Thyroid gland (tissue), 4 donors: ENCODE measurements at places on chromosomes 11 and 22. TPM values are rescaled to one million over a fixed set of nuclear protein-coding genes. Genes with fewer than 3 reads are reported as not detected.

DNA sequence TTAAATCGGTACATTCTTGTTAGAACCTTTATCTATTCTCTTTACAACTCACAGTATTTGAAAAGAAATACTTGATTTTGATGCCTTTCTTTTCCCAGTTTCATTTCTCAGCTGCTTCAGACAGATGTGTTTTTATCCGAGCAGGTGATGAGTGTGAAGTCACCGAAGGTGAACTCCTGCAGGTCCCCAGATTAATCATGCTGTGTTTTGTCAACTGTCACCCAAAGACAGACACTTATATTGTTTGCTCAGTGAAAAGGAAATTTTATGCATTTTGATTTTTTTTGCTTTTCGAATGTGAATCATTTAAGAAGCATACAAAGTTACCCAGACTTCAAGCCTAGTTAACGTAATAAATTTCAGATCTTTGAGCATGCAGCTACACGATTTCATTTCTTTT lies 7.8 kb upstream of the TMPRSS13 start:
- no peaks in the 10 kb centered on the region for H3K27me3 ChIP-seq
- H3K27ac ChIP-seq = no peak overlapping the region
- no peaks in the 10 kb centered on the region for H3K36me3 ChIP-seq
- no peak overlapping the region for H3K4me3 ChIP-seq

- peak; percentile 71 for DNase-seq
- H3K27ac ChIP-seq = peak overlapping the region; percentile 63
- no peaks in the 10 kb centered on the region for H3K36me3 ChIP-seq
- no peaks in the 10 kb centered on the region for H3K27me3 ChIP-seq
- H3K4me3 ChIP-seq = no peak overlapping the region
These were observed 1.9 kb downstream of the POLD4 start for GRCh38 chr11:67351275-67352005.

Gene TECTA
- 6.4 TPM for total RNA-seq

Gene TRPC6
- 14.1 TPM for total RNA-seq

GRCh38 chr22:34096770-34097169 lies 176.5 kb upstream of the LARGE1 start:
- H3K27ac ChIP-seq = no peak overlapping the region
- H3K4me1 ChIP-seq = no peaks in the 10 kb centered on the region
- H3K27me3 ChIP-seq = no peaks in the 10 kb centered on the region
- no peaks in the 10 kb centered on the region for H3K36me3 ChIP-seq
- H3K4me3 ChIP-seq = no peak overlapping the region

GRCh38 chr11:75406338-75406777 lies 7.0 kb downstream of the RPS3 start:
- H3K4me3 ChIP-seq = no peak overlapping the region
- no peaks in the 10 kb centered on the region for H3K27me3 ChIP-seq
- peaks cover 42% of the 10 kb centered on the region for H3K36me3 ChIP-seq

Gene PATE2
- not detected for total RNA-seq

GRCh38 chr11:128609785-128610184 lies 22.4 kb upstream of the ETS1 start:
- peaks cover 8% of the 10 kb centered on the region for H3K4me1 ChIP-seq
- no peaks in the 10 kb centered on the region for H3K36me3 ChIP-seq

- H3K27me3 ChIP-seq = no peaks in the 10 kb centered on the region
- no peaks in the 10 kb centered on the region for H3K36me3 ChIP-seq
- H3K4me3 ChIP-seq = no peak overlapping the region
- H3K4me1 ChIP-seq = no peaks in the 10 kb centered on the region
- H3K27ac ChIP-seq = no peak overlapping the region
- no peak for DNase-seq
These were observed 322.2 kb downstream of the AASDHPPT start for GRCh38 chr11:106399624-106400023.

DNA sequence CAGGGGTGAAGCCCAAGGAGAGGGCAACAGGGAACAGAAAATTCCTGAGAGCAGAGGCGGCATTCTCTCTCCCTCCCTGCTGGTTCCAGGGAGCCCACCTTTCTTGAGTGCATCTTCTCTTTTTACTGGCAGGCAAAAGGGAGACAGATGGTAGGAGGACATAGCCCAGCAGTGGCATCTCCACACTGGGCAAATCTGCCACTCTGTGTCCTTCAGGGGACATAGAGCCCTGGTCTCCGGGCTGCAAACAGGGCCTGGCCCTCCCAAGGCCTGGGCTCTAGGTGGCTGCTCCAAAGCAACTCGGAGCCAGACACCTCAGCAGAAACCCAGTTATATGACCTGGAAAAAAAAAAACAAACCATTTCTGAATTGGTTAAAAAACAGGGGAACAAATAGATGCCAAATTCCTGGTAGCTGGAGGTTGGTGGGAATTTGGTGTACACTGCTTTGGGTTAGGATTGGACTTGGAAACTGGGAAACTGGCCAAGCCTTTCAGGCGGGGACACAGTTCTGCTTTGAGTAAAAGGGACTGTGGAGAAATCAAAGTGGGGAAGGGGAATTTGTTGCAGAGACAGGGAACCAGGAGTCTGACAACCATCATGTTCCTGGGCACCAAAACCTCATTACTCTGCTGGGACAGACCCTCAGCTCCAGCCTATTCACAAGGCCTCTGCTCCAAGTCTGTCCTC lies 23.6 kb upstream of the DKK3 start:
- no peaks in the 10 kb centered on the region for H3K36me3 ChIP-seq
- H3K27ac ChIP-seq = no peak overlapping the region
- H3K27me3 ChIP-seq = no peaks in the 10 kb centered on the region
- H3K4me1 ChIP-seq = peaks cover 3% of the 10 kb centered on the region
- DNase-seq = no peak
- H3K4me3 ChIP-seq = no peak overlapping the region

Gene TP53I11
- total RNA-seq = 31.8 TPM

DNA sequence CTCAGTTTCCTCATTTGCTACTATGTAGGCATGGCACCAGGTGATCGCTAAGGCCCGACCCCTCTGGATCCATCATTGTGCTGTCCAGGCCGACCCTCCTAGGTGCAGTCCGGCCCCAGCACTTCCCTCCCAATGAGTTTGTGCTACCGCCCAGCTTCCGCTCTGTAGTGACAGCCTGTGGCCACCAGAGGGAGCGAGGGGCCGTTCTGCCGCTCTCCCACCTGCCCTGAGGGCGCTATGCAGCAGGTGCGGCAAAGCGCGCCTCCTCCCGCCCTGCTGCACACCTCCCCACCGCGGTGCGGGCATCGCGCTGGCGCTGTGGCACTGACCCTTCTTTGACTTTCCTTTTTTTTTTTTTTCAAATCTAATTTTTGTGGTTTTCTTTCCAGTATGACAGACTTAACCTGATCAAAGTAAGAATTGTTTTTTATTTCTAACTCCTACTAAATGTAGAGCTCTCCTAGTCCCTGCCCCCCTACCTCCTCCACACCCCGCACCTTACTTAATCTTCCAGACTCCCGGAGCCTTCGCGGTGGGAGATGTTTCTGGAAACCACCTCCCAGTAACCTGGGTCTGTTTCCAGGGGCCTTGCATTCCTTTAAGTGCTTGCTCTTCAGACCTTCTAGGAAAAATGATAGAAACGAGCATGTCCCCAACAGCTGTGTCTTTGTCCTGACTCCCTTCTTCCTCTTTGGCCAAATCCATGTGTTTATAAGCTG lies 73.7 kb downstream of the SCN3B start:
- H3K36me3 ChIP-seq = no peaks in the 10 kb centered on the region
- H3K4me3 ChIP-seq = no peak overlapping the region
- H3K27me3 ChIP-seq = no peaks in the 10 kb centered on the region
- H3K4me1 ChIP-seq = peaks cover 4% of the 10 kb centered on the region
- no peak overlapping the region for H3K27ac ChIP-seq
- peak; percentile 71 for DNase-seq

DNA sequence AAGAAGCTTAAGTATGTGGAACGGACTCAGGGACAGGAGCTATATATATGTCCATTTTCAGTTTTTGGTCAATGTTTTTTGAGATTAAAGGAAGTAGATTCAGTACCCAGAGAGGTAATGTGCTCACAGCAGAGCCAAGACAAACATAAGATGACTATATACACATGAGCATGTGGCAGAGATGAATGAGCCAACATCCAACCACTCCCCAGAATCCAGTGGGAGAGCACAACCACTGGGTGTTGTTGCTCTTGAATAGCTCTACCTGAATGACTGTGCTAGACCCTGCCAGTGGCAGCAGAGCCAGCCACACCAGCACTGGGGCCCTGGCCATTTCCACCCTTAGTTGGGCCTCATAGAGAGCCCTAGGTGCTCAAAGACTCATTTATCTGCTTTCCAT lies 10.7 kb upstream of the SYTL2 start:
- H3K4me3 ChIP-seq = no peak overlapping the region
- H3K36me3 ChIP-seq = no peaks in the 10 kb centered on the region
- no peak overlapping the region for H3K27ac ChIP-seq
- DNase-seq = no peak
- H3K4me1 ChIP-seq = no peaks in the 10 kb centered on the region
- H3K27me3 ChIP-seq = no peaks in the 10 kb centered on the region

- H3K4me1 ChIP-seq = peaks cover 22% of the 10 kb centered on the region
- no peaks in the 10 kb centered on the region for H3K27me3 ChIP-seq
- H3K36me3 ChIP-seq = no peaks in the 10 kb centered on the region
- H3K4me3 ChIP-seq = no peak overlapping the region
- no peak for DNase-seq
These were observed 11.8 kb downstream of the ABTB2 start for GRCh38 chr11:34345991-34346480.

DNA sequence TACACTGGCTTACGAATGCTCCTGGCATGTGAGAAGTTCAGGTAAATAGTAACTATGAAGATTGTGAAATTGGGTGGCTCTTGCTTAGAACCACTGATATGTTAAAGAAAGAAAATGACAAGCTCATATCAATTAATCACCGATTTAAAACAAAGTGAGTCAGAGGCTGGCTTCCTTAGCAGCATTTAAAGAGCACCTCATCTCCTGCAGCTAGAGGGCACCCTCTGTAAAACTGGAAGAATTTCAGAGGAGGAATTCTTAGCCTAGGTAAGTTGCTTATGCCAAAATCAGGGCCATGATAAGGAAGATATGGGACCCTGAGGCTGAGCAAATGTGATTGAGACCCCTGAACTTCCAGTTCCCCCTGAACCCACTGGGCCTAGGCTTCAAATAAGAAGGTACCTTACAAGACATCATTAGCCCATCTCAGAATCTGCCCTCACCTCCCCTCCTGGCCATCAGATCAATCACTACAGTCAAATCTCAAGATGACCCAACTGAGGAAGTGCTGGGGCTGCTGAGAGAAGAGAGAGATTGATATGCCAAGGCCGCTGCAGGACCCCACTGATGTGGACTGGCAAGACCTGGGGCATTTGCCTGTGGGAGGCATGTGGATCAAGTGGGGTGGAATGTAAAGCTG lies 8.6 kb upstream of the CD3E start:
- H3K36me3 ChIP-seq = no peaks in the 10 kb centered on the region
- DNase-seq = peak; percentile 15
- no peaks in the 10 kb centered on the region for H3K27me3 ChIP-seq
- H3K4me3 ChIP-seq = no peak overlapping the region

Gene GRIA4
- total RNA-seq = not detected

Gene BAD
- total RNA-seq = 153 TPM

Gene CCDC157
- 15.7 TPM for total RNA-seq

Gene INPP5J
- 665 TPM for total RNA-seq

- H3K4me1 ChIP-seq = no peaks in the 10 kb centered on the region
- H3K27me3 ChIP-seq = no peaks in the 10 kb centered on the region
- H3K27ac ChIP-seq = no peak overlapping the region
- H3K36me3 ChIP-seq = peaks cover 4% of the 10 kb centered on the region
- DNase-seq = peak; percentile 56
These were observed 34.1 kb downstream of the SERGEF start for GRCh38 chr11:17978553-17979287.

Gene ANO1
- total RNA-seq = 56.2 TPM

- peaks cover 17% of the 10 kb centered on the region for H3K36me3 ChIP-seq
- no peak overlapping the region for H3K4me3 ChIP-seq
- DNase-seq = no peak
- H3K27ac ChIP-seq = no peak overlapping the region
These were observed 21.6 kb downstream of the INCENP start for GRCh38 chr11:62145261-62145871.

Gene MRGPRX3
- not detected for total RNA-seq

- H3K27ac ChIP-seq = no peak overlapping the region
- peaks cover 72% of the 10 kb centered on the region for H3K4me1 ChIP-seq
- H3K27me3 ChIP-seq = no peaks in the 10 kb centered on the region
- H3K36me3 ChIP-seq = no peaks in the 10 kb centered on the region
- no peak for DNase-seq
These were observed 45.4 kb downstream of the YAP1 start for GRCh38 chr11:102155676-102156075.

DNA sequence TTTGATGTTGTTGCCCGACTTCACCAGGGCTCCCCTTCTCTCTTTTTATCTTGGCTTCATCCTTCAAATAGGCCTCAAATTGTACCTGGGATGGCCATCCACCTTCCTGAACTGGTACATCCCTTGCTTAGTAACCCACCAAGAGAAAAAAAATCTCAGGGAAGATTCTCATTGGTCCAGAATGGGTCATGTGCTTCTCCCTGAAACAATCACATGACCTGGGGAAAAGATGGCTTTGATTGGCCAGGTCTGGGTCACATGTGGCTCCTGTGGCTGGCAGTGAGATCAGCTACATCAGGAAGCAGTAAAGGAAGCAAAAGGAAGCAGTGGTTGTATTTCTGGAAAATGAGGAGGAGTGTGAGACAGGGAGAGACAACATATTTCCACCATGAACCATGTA lies 540.2 kb downstream of the MIAT start:
- H3K4me1 ChIP-seq = peaks cover 2% of the 10 kb centered on the region
- H3K27ac ChIP-seq = no peak overlapping the region
- no peaks in the 10 kb centered on the region for H3K36me3 ChIP-seq
- no peak for DNase-seq

DNA sequence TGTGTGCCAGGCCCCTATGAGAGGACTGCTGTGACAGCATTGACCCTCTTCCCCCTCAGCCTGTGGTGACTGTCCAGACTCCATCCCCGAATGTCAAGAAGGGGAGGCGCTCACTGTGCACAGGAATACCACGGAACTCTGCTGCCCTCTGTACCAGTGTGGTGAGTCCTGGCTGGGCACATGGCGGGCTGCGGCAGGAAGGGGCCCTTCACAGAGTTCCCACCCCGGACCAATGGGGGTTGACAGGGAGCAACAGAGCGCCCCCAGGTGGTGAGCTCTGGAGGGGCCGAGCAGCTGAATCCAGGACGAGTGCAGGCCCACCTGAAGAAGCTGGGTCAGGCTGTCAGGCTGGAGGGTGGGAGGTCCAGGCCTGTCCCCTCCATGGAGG lies 83.8 kb upstream of the MYOD1 start:
- H3K36me3 ChIP-seq = no peaks in the 10 kb centered on the region
- no peaks in the 10 kb centered on the region for H3K27me3 ChIP-seq
- no peak overlapping the region for H3K4me3 ChIP-seq
- H3K4me1 ChIP-seq = no peaks in the 10 kb centered on the region

Gene BARX2
- total RNA-seq = not detected

Gene GAL
- total RNA-seq = not detected

- no peak for DNase-seq
- H3K27me3 ChIP-seq = no peaks in the 10 kb centered on the region
- H3K4me3 ChIP-seq = no peak overlapping the region
- no peak overlapping the region for H3K27ac ChIP-seq
- H3K4me1 ChIP-seq = no peaks in the 10 kb centered on the region
- no peaks in the 10 kb centered on the region for H3K36me3 ChIP-seq
These were observed 9.2 kb upstream of the RBMXL2 start for GRCh38 chr11:7079545-7080135.
